Stimulated activated CD4-positive, alpha-beta T cell treated with anti-CD3 and anti-CD28 coated beads, Interleukin-2, amount 100 ng/mL, for 48 hours (primary cell): ENCODE measurements at places on chromosomes 3 and 15.

DNA sequence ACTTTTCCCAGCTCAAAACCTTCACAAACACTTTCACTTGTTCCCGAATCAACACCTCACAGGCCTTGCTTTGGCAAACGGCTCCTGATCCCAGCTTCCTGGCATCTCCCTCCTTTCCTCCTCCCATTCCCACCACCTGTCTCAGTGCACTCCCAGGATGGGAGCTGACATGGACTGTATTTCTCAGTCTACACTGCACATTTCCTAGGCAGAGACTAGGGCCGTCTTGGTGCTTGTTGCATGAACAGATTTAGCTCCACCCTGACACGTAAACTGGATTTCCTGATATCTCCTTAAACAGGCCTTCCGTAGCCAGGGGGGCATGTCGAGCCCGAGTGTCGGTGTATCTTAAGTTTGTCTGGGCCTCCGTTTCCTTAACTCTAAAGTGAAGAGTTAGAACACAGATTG, 790 bp upstream of the WHAMM start:
- no peak for DNase-seq

- DNase-seq, result no peak
Measured at GRCh38 chr3:31629054-31629453, 96.3 kb downstream of the STT3B start.

DNA sequence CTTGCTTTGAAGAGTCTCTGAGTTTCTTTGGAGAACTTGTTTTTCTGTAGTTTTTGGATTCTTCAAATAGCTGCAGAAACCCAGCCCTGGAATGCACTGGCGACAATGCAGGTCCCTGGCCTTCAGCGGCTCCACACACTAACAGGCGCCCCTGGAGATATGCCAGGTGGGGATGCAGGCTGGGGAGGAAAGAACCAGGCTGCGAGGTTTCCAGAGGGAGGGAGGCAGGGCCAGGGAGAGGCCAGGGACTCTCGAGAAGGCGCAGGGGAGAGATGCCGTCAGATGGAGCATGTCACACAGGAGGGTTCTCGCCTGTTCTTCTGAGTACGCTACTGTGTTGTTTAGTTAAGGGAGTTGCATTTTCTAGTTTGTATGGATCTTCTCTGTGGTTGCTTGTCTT, 283.1 kb downstream of the GABRG3 start:
- no peak for DNase-seq

DNA sequence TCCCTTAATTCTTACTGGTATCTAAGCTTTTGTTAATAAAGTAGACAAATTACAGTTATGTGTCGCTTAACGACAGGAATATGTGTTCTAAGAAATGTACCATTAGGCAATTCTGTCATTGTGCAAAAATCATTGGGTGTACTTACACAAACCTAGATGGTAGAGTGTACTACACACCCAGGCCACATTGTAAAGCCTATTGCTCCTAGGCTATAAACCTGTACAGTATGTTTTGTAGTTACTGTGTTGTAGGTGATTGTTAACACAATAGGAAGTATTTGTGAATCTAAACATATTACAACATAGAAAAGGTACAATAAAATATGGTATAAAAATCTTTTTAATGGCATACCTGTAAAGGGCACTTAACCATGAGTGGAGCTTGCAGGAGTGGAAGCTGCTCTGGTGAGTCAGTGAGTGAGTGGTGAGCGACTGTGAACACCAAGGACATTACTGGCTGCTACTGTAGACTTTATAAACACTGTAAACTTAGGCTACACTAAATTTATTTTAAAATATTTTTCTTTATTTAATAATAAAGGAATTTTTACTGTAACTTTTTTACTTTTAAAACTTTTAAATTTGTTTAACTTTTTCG, 47.4 kb downstream of the FSIP1 start:
- DNase-seq, result no peak

GRCh38 chr3:11452885-11453847, 181.0 kb downstream of the ATG7 start:
- DNase-seq, result no peak

DNA sequence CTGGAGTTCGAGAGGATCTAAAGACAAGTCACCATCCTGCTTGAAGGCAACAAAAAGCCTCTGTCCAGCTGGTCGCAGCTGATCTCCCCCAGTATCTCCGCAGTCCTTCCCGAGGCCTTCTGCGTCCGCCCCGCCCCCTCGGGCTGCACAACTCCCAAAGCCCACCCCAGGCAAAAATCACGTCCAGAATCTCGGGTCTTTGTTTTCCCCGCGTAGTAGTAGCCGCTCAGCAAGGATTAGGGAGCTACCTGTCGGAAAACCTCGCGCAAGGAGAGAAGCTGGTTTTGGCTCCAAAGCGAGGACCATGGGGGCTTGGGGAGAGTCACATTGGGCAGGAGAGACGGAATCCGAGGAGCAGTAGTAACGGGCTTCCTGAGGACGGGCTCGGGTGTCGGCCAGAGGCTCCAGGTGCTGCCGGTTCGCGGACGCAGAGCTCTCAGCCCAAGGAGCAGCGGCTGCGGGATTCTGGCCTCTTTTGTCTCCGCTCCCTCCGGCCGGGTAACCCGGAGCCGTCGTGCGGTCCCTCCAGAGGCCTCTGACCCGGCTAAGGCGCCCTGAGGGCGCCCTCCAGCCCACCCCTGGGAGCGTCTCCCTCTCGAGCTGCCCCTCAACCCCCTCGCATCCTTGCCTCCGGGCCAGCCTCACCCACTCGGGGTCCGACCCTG, 401 bp downstream of the ZSCAN29 start:
- DNase-seq, result peak; percentile 4

- no peak for DNase-seq
Measured at GRCh38 chr15:56628893-56629532, 104.3 kb downstream of the ZNF280D start.

GRCh38 chr15:75786575-75786947, 56.7 kb upstream of the UBE2Q2 start:
- DNase-seq, result no peak

GRCh38 chr3:61858054-61858453, 296.7 kb downstream of the PTPRG start:
- DNase-seq, result no peak

GRCh38 chr15:32885713-32886112, 167.9 kb downstream of the GREM1 start:
- no peak for DNase-seq

GRCh38 chr3:25508901-25509300, 80.8 kb downstream of the RARB start:
- DNase-seq, result no peak

DNA sequence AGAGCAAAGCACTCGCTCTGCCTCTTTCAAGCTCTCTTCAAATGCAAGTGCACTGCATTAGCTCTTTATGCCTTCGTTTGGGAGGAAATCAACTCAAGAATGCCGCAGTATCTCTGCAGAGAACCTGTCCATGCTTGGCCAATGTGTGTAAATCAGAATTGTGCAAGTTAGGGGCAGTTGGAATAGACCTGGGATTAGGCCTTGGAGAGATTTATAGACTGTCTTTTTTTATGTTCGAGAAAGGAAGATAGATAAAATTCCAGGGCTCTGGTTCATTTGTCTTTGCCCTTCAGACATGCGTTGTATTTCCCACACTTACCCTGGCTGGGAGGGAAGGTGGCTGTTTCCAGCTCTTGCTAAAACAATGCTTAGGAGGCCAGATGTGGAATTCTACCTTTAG, 163.7 kb downstream of the MOBP start:
- DNase-seq, result no peak

DNA sequence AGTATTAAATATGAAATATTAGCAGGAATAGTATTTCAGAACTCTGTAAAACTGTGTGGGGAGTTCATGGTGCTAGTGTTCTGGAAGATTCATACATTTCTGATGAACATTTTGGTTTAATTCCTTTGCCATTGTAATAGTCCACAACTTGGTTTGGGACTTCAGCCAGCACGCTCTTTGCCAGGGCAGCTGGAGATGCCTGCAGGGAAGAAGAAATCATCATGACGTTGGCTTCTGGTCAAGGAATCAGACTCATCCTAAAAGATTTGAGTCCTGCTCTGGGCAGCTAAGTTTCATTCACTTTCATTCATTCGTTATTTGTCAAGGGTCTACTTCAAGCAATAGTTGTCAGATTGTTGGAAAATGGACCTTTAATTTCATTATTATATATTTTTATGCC, 32.4 kb upstream of the MRPL3 start:
- no peak for DNase-seq

GRCh38 chr3:171711461-171712170, 98.7 kb downstream of the PLD1 start:
- no peak for DNase-seq
